Mesenchymal stem cell (in vitro differentiated cells and primary cell): ENCODE measurements at places on chromosomes 13 and 19.

- no peaks in the 10 kb centered on the region for H3K36me3 ChIP-seq
- no peak overlapping the region for H3K27ac ChIP-seq
- no peak overlapping the region for H3K4me3 ChIP-seq
- no peaks in the 10 kb centered on the region for H3K4me1 ChIP-seq
- DNase-seq = peak; percentile 37
These were observed 351.2 kb downstream of the DNAJC15 start for GRCh38 chr13:43374621-43375020.

DNA sequence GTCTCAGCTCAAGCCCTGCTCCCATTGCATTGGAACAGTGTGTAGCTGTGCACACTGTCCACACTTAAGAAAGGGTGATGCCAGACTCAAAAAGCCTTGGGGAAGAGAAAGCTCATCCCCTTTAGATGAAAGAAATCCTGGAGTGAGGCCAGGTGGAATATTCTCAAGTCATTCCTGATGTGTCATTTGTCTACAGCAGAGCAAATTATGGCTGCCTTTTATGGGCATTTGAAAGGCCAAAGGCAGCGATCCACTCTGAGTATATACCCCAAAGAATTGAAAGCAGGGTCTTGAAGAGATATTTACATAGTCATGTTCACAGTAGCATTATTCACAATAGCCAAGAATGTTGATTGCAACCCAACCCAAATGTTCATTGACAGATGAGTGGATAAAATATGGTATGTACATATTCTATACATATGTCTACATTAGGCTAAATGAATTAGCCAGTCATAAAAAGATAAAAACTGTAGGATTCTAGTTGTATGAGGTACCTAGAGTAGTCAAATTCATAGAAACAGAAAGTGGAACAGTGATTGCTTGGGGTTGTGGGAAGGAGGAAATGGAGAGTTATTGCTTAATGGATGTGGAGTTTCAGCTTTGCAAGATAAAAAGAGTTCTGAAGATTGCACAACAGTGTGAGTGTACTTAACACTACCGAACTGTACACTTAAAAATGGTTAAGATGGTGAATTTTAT, 214.9 kb downstream of the KCNRG start:
- no peak overlapping the region for H3K27ac ChIP-seq
- no peaks in the 10 kb centered on the region for H3K4me1 ChIP-seq
- peak overlapping the region; percentile 45 for H3K4me3 ChIP-seq
- DNase-seq = peak; percentile 82

GRCh38 chr13:101565317-101565716, 112.8 kb downstream of the ITGBL1 start:
- H3K27ac ChIP-seq = no peak overlapping the region
- no peaks in the 10 kb centered on the region for H3K4me1 ChIP-seq
- no peak for DNase-seq
- H3K4me3 ChIP-seq = no peak overlapping the region
- no peaks in the 10 kb centered on the region for H3K36me3 ChIP-seq

DNA sequence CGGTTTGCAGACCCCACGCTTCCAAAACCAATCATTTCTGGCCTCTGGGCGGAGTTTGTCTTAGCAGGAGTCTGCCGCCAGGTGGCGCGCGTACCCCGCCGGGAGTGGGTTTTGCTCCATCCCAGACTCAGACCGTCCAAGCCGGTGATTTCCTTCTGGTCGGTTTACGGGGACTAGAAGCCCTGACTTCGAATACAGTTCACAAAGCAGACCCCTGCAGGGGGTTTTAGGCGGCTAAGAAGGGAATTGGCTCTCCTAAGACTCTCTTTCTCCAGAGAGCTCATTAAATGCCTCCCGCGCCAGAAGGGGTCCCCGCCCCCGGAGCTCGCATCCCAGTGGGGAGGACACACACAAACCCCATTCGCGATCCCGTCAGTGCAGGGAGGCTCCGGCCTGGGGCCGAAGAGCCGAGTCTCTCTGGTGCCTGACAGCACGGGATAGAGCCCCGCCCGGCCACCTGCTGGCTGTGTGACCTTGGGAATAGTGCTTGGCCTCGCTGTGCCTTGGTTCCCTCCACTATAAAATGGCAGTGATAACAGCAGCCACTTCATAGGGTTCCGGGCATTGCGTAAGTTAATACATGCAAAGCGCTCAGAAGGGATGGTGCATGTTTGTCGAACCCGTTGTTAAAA, 8.6 kb upstream of the NUP62 start:
- peaks cover 8% of the 10 kb centered on the region for H3K4me1 ChIP-seq
- no peak overlapping the region for H3K27ac ChIP-seq
- peaks cover 32% of the 10 kb centered on the region for H3K27me3 ChIP-seq
- DNase-seq = peak; percentile 66
- H3K36me3 ChIP-seq = peaks cover 7% of the 10 kb centered on the region
- H3K4me3 ChIP-seq = peak overlapping the region; percentile 67

DNA sequence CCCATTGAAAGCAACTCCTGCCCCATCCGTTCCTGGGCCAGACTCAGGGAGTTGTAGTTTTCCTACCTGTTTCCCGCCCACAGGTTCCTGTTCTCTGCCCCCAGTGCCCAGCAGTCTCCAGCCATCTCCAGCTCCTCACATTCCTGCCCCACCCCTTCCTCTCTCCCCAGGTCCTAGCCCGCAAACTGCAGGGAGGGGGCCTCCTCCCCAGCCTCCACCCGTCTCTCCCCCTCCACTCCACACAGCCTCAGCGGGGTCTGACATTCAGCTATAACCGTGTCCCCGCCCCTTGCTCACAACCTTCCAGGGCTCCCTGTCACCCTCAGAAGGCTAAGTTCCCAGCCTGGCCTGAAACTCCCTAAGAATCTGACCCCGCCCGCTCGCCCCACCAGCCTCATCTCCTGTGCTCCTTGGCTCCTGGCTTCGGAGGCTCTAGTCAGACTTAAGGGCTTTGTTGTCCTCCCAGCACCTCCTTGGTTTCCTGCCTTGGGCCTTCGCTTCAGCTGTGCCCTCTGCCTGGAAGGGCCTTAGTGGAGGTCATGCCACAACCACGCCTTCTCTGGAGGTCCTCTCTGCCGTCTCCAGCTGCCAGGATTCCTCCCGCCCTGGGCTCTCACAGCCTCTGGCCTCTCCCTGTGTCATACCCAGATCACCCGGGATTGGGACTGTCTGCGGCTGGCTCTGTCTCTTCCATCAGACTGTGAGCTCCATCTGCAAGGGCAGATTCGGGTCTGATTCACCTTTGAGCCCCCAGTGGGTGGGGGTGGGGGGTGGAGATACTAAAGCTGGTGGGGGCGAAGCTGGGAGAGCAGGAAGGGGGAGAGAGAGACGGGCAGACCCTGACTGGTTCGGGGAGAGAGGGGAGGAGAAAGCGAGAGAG, 5.1 kb upstream of the SPACA6 start:
- H3K27me3 ChIP-seq = no peaks in the 10 kb centered on the region
- peak; percentile 88 for DNase-seq
- H3K4me3 ChIP-seq = peak overlapping the region; percentile 49

DNA sequence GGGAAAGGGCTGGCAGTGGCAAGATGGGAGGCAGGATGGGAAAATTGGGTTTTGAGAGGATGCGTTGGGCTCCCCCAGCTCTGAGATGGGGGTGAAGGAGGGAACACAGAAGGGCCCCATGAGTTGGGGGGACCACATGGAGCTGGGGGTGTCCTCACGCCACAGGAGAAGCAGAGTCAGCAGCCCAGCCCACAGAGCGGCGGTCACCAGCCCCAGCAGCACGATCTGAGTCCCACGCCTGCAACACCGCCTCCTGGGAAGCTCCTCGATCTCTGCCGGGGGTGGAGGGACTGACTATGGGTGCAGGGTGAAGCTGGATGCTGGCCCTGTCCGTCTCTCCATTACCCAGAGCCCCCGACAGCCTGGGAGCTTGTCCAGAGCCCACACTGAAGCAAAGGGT, 3.3 kb downstream of the FCER2 start:
- H3K4me3 ChIP-seq = no peak overlapping the region
- H3K4me1 ChIP-seq = no peaks in the 10 kb centered on the region
- H3K27ac ChIP-seq = no peak overlapping the region
- DNase-seq = no peak

- H3K4me1 ChIP-seq = no peaks in the 10 kb centered on the region
- no peak for DNase-seq
- peaks cover 11% of the 10 kb centered on the region for H3K27me3 ChIP-seq
- no peak overlapping the region for H3K4me3 ChIP-seq
- no peak overlapping the region for H3K27ac ChIP-seq
These were observed 14.7 kb upstream of the B3GLCT start for GRCh38 chr13:31184981-31185645.

- H3K36me3 ChIP-seq = no peaks in the 10 kb centered on the region
- DNase-seq = peak; percentile 34
- peaks cover 22% of the 10 kb centered on the region for H3K4me1 ChIP-seq
- H3K27ac ChIP-seq = no peak overlapping the region
- peaks cover 13% of the 10 kb centered on the region for H3K27me3 ChIP-seq
These were observed 333.9 kb downstream of the UQCRFS1 start for GRCh38 chr19:28878862-28879566.

- no peaks in the 10 kb centered on the region for H3K4me1 ChIP-seq
- no peak overlapping the region for H3K4me3 ChIP-seq
These were observed 490.7 kb downstream of the TDRD3 start for GRCh38 chr13:60887711-60888110.

- no peak overlapping the region for H3K27ac ChIP-seq
- no peak for DNase-seq
- H3K4me1 ChIP-seq = peaks cover 28% of the 10 kb centered on the region
- H3K36me3 ChIP-seq = peaks cover 23% of the 10 kb centered on the region
- no peaks in the 10 kb centered on the region for H3K27me3 ChIP-seq
These were observed 3.1 kb downstream of the RANBP3 start for GRCh38 chr19:5974721-5975387.

GRCh38 chr19:18292462-18292809, 11.0 kb upstream of the JUND start:
- H3K27ac ChIP-seq = peak overlapping the region; percentile 91
- H3K27me3 ChIP-seq = no peaks in the 10 kb centered on the region
- H3K36me3 ChIP-seq = no peaks in the 10 kb centered on the region
- peaks cover 40% of the 10 kb centered on the region for H3K4me1 ChIP-seq
